Fibroblast of the conjunctiva (primary cell): ENCODE measurements at places on chromosomes 4 and X.
A peak's percentile ranks its signal among the peaks of the same experiment; 100 is the strongest.

- DNase-seq, result no peak
These were observed 124.2 kb downstream of the ENOX2 start for GRCh38 chrX:130778773-130779172.

DNA sequence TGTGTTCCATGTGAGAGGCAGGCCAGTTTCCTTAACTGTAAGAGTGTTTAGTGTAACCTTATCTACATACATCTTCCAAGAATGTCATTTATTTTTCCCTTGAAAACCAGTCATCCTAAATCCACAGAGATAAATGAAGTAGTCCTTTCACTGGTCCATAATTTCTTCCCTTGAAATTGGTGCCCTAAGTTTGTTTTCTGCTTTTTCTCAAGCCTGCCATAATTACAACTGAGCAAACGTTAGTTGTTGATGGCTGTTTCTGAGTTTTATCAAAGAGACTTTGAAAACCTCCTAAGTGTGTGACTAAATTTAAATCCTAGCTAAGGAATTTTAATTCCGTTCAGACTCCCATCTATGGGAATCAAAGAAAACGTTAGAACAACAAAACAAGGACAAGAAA, 3.6 kb upstream of the TDO2 start:
- no peak for DNase-seq

- DNase-seq, result no peak
These were observed 88.2 kb downstream of the TASL start for GRCh38 chrX:30489323-30489722.

DNA sequence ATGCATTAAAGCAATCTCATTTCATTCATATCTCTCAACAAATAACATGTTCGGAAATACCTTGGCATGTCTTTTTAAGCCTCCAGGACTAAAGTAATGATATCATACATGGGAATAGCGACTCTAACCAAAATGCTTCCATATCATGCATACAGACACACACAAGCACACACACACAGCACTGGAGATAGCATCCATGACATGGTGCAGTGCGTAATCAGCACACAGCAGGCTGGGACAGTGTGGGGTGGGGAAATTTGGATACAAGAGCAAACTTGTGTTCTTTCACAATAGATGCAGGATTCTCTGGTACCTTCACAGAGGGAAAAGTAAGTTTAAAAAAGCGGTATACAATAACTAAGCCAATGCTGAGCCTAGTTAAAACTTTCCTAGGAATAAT, 132.3 kb upstream of the HPGD start:
- no peak for DNase-seq

GRCh38 chrX:143455046-143455445, 62.2 kb downstream of the SPANXN3 start:
- no peak for DNase-seq

- no peak for DNase-seq
These were observed 1.1 kb downstream of the PLXNA3 start for GRCh38 chrX:154458954-154459778.

GRCh38 chr4:117400039-117400835, 314.9 kb upstream of the TRAM1L1 start:
- peak; percentile 54 for DNase-seq

DNA sequence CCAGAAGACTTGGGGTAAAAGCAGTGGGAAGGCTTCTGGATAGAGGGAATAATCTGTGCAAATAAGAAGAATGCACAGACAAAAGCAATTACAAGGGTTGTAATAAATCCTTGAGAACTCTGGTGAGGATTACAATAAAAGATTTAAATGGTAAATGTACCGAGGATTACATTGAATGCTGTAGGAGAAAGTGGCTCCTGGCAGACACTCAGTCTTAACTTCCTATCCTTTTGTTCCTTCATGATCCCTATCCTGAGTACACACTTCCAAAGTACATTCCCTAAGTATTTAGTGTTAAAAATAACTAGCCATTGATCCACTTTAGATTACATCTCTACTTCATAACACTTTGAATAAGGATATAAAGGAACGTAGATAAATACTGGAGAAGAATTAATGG, 205.4 kb downstream of the SPATA18 start:
- no peak for DNase-seq

- DNase-seq, result no peak
These were observed 16.6 kb downstream of the CENPVL2 start for GRCh38 chrX:51665981-51666380.

DNA sequence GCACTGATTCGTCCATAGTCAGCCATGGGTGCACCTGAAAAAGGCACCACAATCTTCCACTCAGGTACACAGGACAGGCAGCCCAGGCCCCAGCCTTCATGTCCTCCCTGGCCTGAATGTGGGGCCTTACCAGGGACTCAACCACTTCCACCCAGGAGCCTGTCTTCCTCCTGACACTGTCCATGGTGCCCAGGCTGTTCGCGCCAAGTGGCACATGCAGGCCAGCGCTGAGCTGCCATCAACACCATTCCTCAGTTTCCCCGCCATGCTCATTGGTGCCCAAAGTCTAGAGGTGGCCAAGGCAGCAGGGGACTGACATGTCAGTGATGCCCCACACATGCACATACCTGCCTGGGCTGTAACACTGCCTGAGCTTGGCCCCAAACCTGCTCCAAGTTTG, 322.2 kb upstream of the POU3F4 start:
- no peak for DNase-seq

DNA sequence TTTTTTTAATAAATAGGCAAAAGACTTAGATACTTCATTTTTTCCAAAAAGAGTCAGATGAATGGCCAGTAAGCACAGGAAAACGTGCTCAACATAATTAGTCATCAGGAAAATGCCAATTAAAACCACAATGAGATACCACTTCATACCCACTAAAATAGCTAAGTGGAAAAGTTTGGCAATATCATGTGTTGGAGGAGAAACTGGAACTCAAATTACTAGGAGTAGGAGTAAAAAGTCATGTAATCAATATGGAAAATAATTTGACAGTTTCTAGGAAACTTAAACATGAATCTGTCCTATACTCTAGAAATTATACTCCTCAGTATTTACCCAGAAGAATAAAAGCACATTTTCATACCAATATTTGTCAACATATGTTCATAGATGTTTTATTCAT, 449.8 kb downstream of the INPP4B start:
- no peak for DNase-seq

DNA sequence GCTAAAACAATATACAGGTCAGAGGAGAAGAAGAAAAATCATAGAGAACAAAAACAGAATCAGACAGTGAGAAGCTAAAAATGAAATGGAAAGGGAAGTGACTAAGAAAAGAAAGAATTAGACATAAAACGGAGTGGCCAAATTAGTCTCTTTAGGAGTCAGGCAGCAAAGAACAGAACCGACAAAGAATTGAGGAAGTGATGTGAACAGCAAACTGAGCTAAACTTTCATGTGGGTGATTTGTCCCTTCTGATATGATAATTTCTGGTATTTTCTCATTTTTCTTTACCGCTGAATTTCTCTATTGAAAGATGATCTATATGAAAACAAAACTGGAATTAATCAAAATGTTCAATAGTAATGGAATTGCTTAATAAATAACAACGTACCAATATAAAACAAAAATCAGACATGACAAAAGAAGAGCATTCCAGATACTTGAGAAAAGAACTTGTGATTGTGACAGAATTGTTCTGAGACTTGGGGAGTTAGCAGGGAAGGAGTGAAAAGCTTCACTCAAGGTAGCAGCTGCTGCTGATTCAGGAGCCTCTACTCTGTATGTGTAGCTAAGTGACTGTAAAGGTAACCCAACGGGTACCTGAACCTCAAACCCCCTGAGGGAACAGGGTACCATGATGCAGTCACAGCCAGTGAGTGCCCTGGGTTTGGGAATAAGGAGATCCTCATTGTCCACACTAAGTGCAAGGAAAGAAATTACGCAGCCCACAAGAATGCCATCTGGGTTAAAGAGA, 8.8 kb downstream of the TAPT1 start:
- no peak for DNase-seq

DNA sequence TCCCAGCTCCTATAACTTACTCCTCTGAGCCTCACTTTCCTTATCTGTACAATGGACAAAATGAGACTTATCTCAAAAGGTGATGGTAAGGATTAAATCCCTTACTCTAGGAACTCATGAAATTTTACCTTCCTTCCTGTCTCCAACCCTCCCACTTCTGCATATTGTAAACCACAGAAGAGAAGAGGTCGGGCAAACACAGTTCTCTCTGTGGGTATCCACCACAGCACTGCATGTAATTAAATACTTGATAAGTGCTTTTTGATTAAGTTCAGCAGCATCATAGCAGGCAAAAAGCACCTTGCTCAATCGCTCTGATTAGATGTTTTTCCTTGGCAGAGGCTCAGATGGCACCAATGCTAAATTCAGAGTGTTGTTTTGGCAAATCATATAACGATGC, 17.3 kb upstream of the TMEM192 start:
- DNase-seq, result no peak

DNA sequence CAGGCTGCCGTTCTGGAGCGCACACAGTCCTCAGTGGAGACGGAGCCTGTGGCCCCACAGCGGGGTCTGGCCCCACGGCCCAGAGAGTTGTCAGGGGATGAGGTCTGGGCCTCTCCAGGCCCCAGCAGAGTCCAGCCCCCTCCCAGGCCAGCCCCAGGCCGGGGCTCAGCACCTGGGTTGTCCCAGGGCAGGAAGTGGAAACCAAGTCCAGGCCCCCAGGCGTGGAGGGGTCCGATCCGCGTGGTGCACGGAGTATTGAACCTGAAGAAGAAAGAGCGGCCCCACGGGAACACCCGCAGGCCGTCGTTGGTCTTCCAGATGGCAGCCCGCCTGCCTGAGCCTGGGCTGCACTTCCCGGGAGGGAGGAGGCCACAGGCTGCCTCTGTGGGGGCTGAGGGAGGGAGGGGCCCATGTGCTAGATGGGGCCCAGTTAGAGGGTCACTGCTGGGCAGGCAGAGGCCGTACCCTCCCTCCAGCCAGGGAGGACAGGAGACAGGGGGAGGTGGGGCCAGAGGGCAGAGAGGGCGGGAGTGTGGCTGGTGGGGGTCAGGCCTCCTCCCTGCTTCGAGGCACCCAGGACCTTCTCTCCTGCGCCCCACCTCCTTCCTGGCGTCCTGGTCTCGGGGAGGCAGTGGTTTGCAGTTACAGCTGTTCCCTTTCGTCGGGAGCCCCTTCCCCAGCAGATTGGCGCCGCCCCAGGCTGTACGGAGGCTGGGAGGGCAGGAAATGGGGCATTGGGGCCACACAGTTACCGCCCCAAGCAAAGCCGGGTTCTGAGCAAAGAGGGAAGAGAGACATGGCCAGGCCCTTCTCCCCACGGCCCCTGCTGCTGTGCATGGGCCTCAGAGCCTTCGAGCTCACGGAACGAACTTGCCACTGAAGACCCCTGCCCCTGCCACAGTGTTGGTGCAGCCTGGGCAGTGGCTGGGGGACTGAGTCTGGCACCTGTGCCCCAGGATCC, 8.1 kb downstream of the HGFAC start:
- DNase-seq, result no peak

DNA sequence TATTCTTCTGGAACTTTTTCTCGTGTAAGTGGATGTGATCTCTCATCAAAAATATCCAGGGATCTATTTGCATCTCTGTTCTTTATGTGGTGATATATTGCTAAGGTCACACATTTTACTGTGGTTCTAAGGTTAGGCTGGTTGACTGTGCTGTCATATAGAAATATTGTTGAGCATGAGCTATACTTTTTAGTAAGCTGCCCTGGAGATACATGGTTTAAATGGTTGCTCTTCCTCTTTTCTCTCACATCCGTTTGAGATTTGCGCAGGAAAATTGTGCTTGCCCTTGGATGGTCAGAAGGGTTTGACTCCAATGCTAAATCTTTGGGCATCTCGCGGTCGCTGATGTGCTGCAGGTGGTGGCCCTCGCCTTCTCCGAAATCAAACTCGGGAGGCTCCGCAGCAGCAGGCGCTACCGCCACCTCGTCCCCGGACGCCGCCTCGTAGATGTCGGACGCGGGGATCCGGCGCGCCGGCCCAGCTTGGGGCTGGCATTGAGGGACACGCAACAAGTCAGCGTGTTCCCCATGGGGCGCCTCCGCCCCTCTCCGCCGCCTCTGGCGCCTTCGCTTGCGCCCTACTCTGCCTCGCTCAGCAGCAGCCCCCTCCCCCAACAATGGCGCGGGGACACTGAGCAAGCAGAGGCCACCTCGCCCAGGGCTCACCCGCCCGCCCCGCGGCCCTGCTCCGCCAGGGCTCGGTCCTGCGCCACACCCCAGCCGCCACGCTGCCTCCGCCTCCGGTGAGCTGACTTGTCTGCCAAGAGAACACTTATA, 154.5 kb downstream of the MSN start:
- DNase-seq, result no peak

DNA sequence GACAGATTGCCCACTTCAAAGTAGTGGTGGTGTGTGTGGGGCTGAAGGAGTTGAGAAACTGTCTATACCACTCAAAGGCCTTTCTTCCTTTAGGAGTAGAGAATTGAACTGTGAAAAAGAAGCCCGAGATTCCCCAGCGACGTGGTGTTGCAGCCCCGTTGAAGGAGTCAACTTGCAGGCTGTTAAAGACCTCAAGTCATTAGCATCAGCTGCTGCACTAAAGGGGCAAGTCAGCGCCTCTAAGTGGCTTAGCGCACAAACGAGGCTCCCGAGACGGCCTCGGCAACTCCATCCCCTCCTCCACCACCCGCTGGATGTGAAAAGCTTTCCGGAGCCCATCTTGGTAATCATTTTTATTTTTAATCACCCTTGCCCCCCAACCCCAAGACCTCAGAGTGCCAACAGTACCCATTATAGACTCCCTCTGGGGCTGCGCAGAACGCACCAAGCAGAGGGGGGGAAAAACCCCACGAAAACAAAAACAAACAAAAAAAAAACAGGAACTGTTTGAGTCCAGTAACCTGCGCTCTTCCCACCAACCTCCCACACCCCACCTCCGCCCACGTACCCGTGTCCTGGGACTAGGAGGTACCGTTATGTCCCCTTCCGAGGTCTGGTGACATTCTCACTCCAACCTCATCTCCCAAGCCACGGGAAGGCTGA, 913 bp upstream of the PRDM8 start:
- no peak for DNase-seq

GRCh38 chr4:151753056-151753455, 7.8 kb downstream of the GATB start:
- no peak for DNase-seq

- no peak for DNase-seq
These were observed 34.1 kb downstream of the SPINK2 start for GRCh38 chr4:56787380-56787779.

DNA sequence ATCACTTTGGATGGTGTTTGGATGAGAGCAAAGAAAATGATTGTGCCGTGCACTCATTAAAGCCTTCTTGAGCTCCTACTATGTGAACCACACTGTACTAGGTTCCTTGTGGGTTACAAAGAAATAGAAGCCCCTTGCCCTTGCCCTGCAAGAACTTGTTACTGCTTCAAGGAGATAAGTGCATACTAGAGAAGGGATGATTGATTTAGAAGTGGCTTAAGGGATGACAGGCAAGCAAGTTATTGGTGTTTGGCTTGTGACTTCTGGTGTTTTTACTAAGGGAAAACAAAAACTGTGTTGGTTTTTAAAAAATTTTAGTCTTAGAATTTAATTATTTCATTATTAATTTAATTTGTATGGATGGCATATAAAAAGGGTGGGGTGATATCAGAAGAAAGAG, 67.4 kb downstream of the IL21 start:
- DNase-seq, result no peak

GRCh38 chr4:17366496-17366895, 145.4 kb downstream of the QDPR start:
- DNase-seq, result no peak

GRCh38 chrX:129930941-129931410, 25.0 kb downstream of the UTP14A start:
- no peak for DNase-seq
